Activated CD4-positive, alpha-beta T cell treated with anti-CD3 and anti-CD28 coated beads for 36 hours (primary cell): ENCODE measurements at places on chromosomes 4 and X. TPM values are rescaled to one million over a fixed set of nuclear protein-coding genes. Genes with fewer than 3 reads are reported as not detected.

HPGD gene
- total RNA-seq, result 1.6 TPM

BTC gene
- total RNA-seq, result not detected

NEIL3 gene
- 18.1 TPM for total RNA-seq

SPIN4 gene
- total RNA-seq, result 3.3 TPM

DNA sequence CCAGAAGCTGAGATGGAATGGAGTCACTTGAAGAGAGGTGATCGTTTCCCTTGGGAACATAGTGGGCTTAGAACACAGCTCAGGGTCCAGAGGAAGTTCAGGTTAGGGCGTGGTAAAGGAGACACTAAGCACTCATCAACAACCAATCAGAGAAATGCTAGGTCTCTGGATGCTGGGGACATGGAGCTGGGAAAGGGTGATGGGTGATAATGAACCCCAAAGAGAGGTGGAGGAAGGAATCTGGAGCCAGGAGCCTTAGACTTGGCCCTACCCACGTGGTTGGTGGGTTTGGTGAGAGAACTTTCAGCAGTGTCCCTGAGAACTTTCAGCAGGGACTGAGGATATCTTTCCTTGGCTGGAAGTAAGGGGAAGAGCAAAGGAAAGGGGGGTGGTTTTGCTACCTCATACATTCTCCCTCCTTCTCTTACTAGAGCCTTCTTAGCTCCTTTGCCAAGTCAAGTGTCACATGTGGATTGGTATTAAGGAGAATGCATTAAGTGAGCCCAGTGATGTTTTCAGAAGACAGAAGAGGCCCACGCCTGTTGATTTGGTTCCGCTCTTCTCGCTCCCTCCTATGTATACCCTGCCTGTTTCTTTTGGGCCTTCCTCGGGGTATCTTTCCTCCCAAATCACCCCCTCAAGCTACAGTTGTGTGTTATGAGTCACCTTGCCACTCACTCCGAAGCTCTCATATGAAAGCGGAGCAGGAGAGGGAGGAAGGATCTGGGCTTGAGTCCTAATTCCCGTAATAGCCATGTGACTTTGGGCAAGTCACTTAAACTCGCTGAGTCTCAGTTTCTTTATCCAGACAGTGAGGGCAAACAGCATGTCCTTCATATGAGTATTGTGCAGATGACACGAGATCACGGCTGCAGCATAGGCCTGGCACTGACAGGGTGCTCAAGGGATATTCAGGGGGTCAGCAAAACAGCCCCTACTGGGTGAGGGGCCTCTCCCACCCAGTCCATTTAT lies 63.1 kb downstream of the TSC22D3 start:
- no peak overlapping the region for H3K4me3 ChIP-seq
- H3K36me3 ChIP-seq, result peaks cover 23% of the 10 kb centered on the region
- peaks cover 54% of the 10 kb centered on the region for H3K4me1 ChIP-seq
- no peak for DNase-seq

DNA sequence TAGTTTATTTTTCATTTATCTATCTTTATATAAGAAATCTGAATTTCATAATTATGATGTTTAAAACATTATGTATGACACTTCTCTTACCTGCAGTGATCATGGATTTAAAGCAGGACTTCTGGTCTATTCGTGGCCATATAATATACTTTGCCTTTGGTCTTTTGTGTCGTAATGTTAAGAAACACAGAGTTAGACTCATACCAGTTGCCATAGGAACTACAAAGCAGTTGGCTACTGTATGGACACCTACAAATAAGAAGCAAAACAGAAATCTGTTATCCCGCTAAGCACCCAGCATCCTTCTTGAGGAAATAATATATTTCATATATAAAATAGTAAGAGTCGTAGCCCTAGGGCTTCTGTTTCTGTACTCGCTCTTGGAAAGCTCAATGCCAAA lies 4.3 kb downstream of the SEPSECS start:
- H3K27ac ChIP-seq, result no peak overlapping the region
- H3K4me3 ChIP-seq, result no peak overlapping the region
- DNase-seq, result no peak
- peaks cover 21% of the 10 kb centered on the region for H3K36me3 ChIP-seq

DNA sequence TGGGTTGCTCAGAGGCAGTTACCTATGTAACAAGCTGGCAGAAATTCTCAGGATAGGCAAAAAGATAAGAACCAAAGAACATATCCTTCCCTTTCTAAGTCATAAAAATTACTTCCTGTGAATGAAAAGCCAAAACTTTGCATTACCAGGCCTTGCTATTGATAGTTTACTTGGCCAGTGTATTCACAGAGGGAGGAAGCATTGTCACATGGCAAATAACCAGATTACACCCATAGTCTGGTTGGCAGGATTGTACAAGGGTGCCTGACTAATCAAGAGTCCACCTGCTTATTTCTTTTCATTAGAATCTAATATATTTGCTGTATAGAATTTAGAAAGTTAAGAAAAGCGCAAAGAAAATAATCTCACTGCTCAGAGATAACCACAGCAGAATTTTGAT lies 14.1 kb downstream of the XIAP start:
- peaks cover 8% of the 10 kb centered on the region for H3K36me3 ChIP-seq
- peaks cover 29% of the 10 kb centered on the region for H3K4me1 ChIP-seq
- no peak overlapping the region for H3K4me3 ChIP-seq

DNA sequence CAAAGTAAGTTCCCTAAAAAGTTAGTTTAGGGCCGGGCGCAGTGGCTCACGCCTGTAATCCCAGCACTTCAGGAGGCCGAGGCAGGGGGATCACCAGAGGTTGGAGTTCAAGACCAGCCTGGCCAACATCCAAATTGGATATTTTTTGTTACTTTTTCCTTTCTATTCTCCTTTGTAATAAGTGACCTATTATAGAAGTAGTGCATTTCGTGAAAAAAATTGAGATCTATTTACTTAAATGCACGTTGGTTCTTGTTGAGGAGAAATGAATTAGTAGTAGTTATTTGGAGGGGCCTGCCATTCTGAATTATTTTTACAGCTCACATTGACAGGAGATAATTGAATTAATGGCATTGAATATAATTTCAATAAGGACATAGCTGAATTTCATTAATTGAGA lies 22.3 kb upstream of the NDUFC1 start:
- peaks cover 43% of the 10 kb centered on the region for H3K36me3 ChIP-seq
- no peaks in the 10 kb centered on the region for H3K27me3 ChIP-seq

CCSER1 gene
- total RNA-seq, result 0.14 TPM

DNA sequence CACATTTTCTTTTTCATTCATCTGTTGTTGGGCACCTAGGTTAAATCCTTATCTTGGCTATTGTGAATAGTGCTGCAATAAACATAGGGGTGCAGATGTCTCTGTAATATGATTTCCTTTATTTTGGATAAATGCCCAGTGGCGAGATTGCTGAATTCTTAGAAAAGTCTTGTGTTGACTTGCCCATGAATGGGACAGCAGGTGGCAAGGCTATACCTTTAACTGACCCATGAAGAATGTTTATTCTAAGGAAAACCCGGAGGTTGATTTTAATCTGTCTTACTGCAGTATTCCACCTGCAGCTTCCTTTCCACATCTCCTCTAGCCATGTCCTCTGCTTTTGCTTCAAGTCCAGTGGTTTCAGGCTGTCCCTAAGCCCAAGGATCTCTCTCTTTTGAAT lies 220.6 kb downstream of the SNCA start:
- no peak overlapping the region for H3K4me3 ChIP-seq
- H3K36me3 ChIP-seq, result no peaks in the 10 kb centered on the region
- H3K27ac ChIP-seq, result no peak overlapping the region
- H3K27me3 ChIP-seq, result no peaks in the 10 kb centered on the region

EMCN gene
- total RNA-seq, result not detected

SHROOM3 gene
- total RNA-seq, result not detected

DNA sequence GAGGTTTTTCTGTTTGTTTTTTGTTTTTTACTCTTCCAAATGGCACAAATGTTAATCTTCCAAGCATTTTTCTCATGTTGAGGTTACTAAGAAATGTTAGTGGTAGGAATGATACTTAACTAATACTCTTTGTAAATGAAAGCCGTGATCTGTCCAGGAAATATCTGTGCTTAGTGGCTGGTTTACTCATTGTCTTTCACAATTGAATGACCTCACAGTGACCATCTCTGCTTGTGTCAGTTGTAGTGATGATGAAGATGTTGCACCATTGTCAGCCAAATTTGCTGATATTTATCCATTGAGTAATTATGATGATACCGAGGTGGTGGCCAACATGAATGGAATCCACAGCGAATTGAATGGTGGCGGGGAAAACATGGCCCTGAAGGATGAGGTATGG lies 93.5 kb downstream of the TNIP2 start:
- H3K27me3 ChIP-seq, result no peaks in the 10 kb centered on the region
- no peak for DNase-seq
- peaks cover 39% of the 10 kb centered on the region for H3K36me3 ChIP-seq
- peaks cover 19% of the 10 kb centered on the region for H3K4me1 ChIP-seq

FHL1 gene
- 19.8 TPM for total RNA-seq

ADGRG2 gene
- not detected for total RNA-seq

SGMS2 gene
- 0.84 TPM for total RNA-seq

DNA sequence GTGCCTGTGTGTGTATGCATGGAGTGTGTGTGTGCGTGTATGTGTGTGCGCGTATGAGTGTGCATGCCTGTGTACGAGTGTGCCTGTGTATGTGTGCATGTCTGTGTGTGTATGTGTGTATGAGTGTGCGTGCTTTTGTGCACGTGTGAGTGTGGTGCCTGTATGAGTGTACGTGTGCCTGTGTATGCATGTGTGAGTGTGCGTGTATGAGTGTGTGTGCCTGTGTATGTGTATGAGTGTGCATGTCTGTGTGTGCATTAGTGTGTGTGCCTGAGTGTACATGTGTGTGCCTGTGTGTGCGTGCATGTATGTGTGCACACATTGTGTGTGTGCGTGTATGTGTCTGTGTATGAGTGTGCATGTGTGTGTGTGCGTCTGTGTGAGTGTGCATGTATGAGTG lies 5.7 kb downstream of the DOK7 start:
- H3K4me3 ChIP-seq, result no peak overlapping the region
- peaks cover 5% of the 10 kb centered on the region for H3K27me3 ChIP-seq
- H3K36me3 ChIP-seq, result no peaks in the 10 kb centered on the region

DNA sequence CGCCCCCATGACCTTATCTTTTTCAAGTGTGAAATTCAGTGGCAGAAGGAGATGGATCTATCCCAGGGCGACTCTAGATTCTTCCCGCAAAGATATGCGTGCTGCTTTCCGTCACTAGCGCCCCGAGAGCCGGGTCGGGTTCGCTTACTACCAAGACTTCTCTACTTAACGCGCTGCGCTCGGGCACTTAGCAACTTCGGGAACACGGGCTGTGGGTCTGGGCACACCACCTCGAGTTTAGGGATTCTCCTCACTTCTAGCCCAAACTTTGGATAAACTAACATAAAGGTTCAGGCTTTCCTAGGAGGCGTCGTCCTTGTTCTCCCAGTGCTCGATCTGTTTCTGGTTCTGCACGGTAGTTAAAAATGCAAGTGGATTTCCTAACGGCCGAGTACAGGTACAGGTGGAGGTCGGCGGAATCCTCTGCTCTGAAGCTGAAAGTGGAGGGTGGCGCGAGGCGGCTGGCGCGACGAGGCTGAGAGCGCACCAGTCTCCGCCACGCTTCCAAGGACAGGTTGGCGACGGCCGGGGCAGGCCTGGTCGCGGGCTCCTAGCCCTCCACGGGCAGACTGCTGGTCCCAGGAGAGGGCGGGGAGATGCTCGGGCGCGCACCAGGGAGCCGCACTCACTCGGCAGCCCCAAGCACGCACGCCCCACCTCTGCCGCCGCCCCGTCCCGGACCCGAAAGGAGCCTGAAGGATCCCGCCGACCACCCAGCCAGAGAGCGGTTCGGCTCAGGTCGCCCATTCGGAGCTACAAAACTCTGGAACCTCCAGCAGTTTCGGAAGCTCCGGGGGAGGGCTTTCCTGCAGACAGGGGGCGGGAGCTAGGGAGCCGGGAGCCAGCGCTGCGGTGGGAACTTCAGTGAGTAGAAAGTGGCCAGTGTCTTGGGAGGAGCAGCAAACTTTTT lies 100.8 kb upstream of the TENM3 start:
- H3K36me3 ChIP-seq, result peaks cover 2% of the 10 kb centered on the region
- DNase-seq, result peak; percentile 6
- peaks cover 15% of the 10 kb centered on the region for H3K4me1 ChIP-seq
- H3K4me3 ChIP-seq, result no peak overlapping the region
- no peak overlapping the region for H3K27ac ChIP-seq
- peaks cover 62% of the 10 kb centered on the region for H3K27me3 ChIP-seq

DNA sequence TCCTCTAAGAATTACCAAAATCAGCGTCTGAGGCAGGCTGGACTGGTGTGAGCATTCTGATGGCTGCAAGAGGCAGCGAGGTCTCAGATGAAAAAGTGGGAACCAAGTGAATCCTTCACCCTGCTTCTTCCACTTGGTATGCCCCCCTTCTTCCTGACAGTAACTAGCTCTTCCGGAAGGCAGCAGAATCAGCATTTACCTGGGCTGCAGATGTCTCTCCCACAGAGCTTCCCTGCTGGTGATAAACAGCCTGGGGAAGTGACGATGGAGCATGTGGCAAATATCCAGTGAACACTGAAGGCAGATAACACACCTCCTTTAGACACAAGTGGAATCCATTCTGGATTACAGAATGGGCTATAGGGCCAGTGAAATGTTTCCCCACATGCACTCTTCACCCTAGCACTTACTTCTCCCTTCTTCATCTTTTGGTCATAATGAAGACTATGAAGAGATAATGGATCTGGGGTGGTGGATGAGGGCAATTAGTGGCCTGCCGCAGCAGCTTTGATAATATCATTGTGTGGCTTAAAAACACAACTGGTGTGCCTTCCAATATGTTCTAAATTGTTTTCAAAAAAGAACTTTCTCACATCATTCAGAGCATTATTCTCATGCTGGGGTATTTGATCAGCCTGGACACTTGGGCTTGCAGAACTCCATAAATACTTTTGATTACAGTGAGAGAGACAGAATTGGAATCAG lies 60.8 kb upstream of the TBC1D9 start:
- H3K4me1 ChIP-seq, result no peaks in the 10 kb centered on the region
- no peak for DNase-seq
- no peak overlapping the region for H3K4me3 ChIP-seq
- peaks cover 8% of the 10 kb centered on the region for H3K27me3 ChIP-seq

CXCL11 gene
- total RNA-seq, result 0.14 TPM

DNA sequence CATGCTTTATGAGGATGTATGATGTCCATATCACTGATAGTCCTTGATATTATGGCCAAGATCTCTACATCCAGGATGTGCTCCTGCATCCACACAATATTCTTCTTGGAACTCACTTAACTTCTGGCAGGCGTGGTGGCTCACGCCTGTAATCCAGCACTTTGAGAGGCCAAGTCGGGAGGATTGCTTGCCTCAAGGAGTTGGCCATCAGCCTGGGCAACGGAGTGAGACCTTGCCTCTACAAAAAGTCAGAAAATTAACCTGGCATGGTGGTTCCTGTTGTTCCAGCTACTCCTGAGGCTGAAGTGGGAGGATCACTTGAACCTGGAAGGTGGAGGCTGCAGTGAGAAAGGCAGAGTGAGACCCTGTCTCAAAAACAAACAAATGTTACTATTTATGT lies 2.3 kb upstream of the HNRNPD start:
- H3K4me3 ChIP-seq, result peak overlapping the region; percentile 89
- no peaks in the 10 kb centered on the region for H3K27me3 ChIP-seq
- peaks cover 17% of the 10 kb centered on the region for H3K4me1 ChIP-seq
- DNase-seq, result no peak
- H3K36me3 ChIP-seq, result peaks cover 47% of the 10 kb centered on the region
- H3K27ac ChIP-seq, result peak overlapping the region; percentile 70

- no peak overlapping the region for H3K27ac ChIP-seq
- no peak overlapping the region for H3K4me3 ChIP-seq
- peaks cover 25% of the 10 kb centered on the region for H3K27me3 ChIP-seq
- DNase-seq, result no peak
- H3K4me1 ChIP-seq, result peaks cover 11% of the 10 kb centered on the region
- no peaks in the 10 kb centered on the region for H3K36me3 ChIP-seq
Measured at GRCh38 chr4:15118292-15118691, 116.0 kb downstream of the CPEB2 start.
